ENCODE measurements at places on chromosomes 5 and 9. TPM values are rescaled to one million over a fixed set of nuclear protein-coding genes. Genes with fewer than 3 reads are reported as not detected.

PCDHA12 gene
- total RNA-seq = not detected

BTF3 gene
- total RNA-seq = 224 TPM

GABRA1 gene
- not detected for total RNA-seq

CYLC2 gene
- not detected for total RNA-seq

TMEM232 gene
- total RNA-seq = not detected
